Panc1 (cell line): ENCODE measurements at places on chromosomes 16 and 17. TPM values are rescaled to one million over a fixed set of nuclear protein-coding genes. Genes with fewer than 3 reads are reported as not detected.

DNA sequence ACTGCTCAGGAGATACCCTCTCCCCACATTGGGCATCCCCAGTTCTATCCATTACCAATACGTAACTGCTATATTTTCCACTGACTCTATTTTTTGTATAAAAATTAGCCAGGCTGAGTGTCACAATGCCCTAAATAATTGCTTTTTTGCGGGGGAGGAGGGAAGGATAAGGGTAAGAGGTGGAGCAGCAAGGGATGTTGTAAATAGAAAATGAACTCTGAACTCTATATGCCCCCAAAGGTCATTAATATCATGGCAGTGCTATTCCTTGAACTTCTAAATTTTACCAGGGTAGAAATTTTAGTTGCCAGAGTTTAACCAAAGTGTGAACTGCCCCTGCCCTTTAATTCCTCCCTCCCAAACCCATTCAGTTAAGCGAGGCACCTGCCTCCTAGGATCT is 118.7 kb downstream of the SKAP1 start:
- no peak for DNase-seq

- no peak for DNase-seq
Observed at GRCh38 chr16:75236736-75237397, 14.6 kb downstream of the BCAR1 start.

- DNase-seq = no peak
Observed at GRCh38 chr17:80647746-80648145, 103.1 kb downstream of the RPTOR start.

DNA sequence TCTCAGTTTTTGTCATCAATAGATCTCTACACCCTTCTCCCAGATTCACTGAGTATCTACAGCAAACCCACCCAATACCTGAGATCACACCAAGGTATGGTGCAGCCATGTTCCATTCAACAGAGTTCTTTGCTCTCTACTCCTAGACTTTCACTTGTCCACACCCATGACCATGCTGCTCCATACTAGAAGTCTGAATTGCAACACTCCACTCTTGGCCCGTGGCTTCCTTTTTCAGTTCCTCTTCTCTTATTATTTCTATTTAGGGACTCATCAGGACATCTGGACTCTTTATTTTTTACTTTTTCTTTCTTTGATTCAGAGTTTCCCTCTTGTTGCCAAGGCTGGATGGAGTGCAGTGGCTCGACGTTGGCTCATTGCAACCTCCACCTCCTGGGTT is 37.1 kb downstream of the YWHAE start:
- no peak for DNase-seq

GRCh38 chr17:42325026-42325425 is 36.7 kb downstream of the STAT5A start:
- peak; percentile 81 for DNase-seq

DNA sequence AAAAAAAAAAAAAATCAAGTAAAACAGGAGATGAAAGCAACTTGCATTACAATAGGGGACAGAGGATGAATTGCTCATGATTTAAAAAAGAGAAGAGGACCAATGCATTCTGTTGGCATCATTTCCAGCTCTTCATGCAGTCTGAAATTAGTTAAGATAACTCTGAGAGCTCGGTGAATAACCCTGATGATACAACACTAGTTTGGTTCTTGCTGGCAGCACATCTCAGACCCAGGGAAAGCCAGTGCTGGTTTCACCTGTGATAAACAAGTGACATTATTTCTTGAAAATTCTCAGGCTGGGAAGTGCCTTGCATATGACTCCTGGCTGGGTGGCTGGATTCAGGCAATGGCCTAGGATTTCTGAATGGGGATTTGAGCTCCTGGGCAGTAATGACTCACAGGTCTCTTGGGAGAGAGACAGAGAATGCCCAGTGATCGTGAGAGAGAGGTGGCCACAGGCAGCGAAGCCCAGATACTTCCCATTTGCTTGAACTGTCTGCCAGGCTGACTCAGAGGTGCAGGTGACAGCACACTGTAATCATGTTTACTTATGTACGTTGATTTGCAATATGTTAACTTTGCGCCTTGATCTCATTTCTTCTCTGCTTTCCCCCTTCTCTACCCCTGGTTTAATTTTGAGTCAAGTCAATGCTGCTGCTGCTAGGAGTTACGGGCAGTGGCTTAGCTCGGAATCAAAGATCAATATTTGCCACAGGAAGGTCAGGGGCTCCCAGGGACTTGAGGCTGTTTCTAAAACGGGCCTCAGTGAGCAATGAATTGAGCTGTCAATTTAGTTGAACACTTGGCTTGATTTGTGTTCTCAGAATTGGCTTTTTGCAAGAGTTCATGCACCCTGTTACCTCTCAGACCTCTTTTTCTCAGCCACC is 27.1 kb downstream of the ARSG start:
- peak; percentile 46 for DNase-seq

DNA sequence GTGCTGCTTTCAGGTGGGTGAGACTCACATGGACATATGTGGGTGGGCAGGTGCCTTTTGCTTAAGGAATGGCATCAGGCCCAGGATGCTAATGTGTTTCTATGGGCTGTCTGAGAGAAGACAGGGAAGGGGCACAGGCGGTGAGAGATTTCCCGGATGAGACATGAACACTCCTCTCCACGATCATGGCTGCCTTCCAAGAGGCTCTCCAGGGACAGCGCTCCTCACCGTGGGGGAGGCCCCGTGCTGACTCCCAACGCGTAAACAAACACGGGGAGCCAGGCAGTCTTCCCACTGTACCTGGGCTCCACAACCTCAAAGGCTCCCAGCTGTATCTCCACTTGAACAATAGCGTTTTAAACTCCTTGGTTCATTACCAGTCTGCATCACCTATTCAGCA is 42.8 kb downstream of the CDK5R1 start:
- no peak for DNase-seq

GRCh38 chr16:50642349-50642748 is 38.8 kb downstream of the SNX20 start:
- no peak for DNase-seq

GRCh38 chr17:1690544-1691221 is 6.0 kb upstream of the PRPF8 start:
- no peak for DNase-seq

DNA sequence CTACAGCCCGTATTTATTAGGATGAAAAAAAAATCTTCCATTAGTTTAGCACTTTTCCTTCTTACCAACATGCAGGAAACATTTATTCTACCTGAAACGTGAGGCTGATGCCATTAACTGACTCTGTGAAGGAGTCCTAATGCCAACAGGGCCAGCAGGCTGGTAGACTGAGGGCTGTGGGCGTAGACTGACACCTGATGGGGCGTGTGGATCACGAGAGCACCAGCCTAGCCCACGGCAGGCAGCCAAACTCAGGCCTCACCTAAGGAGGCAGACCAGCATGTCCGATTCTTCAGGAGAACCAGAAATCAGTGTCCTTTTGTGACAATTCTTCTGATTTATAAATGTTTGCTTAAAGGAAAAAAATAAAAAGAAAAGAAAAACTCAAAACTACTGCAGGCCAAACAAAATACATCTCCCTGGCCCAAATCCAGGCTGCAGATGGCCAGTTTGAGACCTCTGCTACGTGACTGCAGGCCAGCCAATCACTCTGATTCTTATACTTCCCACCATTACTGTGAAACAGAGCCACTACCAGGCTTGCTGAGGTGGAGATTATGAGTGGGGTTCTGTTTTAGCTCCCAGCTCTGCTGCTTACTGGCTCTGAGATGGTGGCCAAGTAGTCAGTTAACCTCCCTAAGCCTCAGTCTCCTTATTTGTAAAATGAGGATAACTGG is 66.5 kb downstream of the GNAO1 start:
- DNase-seq = no peak

- no peak for DNase-seq
Observed at GRCh38 chr16:12410837-12411490, 392.7 kb downstream of the CPPED1 start.

DNA sequence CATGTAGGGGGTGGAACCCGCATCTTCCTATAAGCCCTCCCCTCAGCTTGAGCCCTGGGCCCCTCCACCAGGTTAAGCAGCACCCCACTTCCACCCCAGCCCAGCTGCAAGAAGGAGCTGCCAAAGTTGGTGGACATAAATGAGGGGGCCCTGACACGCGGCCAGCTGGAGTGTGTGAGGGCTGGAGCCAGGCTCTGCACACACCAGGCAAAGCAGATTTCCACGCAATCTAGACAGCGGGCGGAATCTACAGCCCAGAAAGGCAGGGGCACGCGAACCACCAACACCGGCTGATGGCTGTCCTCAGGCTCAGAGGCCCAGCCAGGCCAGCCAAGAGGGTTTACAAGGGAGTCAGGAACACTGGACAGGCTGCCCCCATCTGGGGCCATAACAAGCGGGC is 171.2 kb downstream of the ZNF423 start:
- DNase-seq = no peak

GRCh38 chr17:40373324-40373723 is 8.8 kb upstream of the GJD3 start:
- no peak for DNase-seq

GRCh38 chr17:39822051-39822451 is 42.1 kb downstream of the IKZF3 start:
- no peak for DNase-seq

- peak; percentile 96 for DNase-seq
Observed at GRCh38 chr16:21302898-21303528, 24.9 kb upstream of the CRYM start.

- DNase-seq = no peak
Observed at GRCh38 chr16:85566561-85567100, 46.5 kb upstream of the GSE1 start.

GRCh38 chr17:45018514-45018847 is 33.0 kb downstream of the DCAKD start:
- no peak for DNase-seq

DNA sequence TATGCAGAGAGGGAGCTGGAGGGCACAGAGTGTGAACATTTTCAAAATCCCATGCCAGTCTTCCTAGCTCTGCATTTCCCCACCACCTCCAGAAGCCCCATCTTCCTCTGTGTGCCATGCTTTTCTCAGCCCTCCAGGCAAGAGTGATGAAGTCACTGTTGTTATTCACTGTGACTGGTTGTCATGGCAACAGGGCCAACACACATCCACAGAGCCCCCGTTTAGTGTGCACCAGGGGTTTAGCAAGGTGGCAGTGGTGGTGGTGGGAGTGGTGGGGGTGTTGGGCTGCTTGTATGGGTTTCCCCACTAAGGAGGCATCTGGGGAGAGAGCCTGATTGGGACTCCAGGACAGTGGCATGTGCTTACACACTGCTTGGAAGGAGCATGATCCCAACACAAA is 309.9 kb upstream of the ASIC2 start:
- DNase-seq = no peak

DNA sequence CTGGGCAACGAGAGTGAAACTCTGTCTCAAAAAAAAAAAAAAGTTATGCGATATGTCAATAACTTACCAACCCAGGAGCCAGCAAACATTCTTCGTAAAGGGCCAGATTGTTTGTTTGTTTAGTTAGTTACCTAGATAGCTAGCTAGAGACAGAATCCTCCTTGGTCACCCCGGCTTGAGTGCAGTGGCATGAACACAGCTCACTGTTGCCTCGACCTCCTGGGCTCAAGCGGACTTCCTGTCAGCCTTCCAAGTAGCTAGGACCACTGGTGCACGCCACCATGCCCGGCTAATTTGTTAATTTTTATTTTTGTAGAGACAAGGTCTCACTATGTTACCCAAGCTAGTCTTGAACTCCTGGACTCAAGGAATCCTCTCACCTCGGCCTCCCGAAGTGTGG is 113.0 kb downstream of the LITAF start:
- no peak for DNase-seq

The KIF19 gene
- total RNA-seq = not detected

The CCDC154 gene
- total RNA-seq = 2.0 TPM

The OTOP2 gene
- not detected for total RNA-seq

The CCL1 gene
- not detected for total RNA-seq

The CDK5R1 gene
- 7.9 TPM for total RNA-seq

The UMOD gene
- not detected for total RNA-seq

The WNT9B gene
- total RNA-seq = not detected

The PRSS27 gene
- 3.3 TPM for total RNA-seq
